ENCODE measurements at places on chromosomes 12 and 14.

DNA sequence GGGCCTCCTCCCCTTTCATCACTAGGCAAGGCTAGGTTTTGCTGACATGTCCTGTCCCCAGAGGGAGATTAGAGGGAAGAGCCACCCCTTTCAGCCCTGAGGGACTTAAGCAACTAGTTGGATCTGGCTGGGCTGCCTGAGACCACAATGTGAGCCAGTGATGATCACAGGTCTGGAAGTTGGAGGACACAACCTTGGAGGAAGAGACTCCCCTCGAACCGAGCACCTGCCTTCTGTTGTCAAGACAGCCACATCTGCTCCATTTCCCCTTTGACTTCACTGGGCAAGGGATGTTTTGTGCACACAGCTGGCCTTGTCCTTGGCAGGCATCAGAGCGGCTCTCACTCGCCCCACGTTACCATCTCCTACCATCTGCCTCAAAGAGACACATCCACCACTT lies 31.4 kb downstream of the MVK start:
- no peak for DNase-seq

DNA sequence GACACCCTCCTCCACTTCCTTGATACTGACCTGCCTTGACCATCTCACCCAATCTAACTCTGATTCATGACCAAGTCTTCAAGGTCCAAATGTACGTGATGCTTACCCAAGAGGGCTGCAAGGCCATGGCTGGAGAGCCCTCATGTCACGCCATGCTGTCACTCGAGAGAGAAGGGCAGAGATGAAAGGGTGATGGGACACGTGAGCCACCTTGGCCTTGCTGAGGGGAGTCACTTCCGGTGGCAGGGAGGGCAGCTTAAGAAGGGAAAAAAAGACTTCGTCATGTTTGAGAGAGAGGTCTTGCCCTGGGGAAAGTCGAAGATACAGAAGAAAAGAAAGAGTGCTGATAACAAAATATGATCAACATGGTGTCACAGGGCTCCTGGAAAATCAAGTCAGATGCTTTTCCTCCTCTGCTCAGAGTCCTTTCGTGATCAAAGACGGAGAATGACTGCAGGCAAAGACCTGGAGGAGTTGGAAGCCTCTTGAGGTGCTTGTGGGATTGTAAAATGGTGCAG lies 3.3 kb upstream of the SCARB1 start:
- no peak for DNase-seq

GRCh38 chr14:95096476-95096875 lies 60.9 kb downstream of the DICER1 start:
- DNase-seq: no peak

GRCh38 chr12:24400533-24400932 lies 451.1 kb upstream of the SOX5 start:
- DNase-seq: no peak

- no peak for DNase-seq
Observed at GRCh38 chr14:96255501-96256366, at the start of gene BDKRB1. Gene BDKRB1, plus strand, starts transcription at chr14:96256210. Its CDS starts 7,473 bp downstream, at chr14:96263683.

DNA sequence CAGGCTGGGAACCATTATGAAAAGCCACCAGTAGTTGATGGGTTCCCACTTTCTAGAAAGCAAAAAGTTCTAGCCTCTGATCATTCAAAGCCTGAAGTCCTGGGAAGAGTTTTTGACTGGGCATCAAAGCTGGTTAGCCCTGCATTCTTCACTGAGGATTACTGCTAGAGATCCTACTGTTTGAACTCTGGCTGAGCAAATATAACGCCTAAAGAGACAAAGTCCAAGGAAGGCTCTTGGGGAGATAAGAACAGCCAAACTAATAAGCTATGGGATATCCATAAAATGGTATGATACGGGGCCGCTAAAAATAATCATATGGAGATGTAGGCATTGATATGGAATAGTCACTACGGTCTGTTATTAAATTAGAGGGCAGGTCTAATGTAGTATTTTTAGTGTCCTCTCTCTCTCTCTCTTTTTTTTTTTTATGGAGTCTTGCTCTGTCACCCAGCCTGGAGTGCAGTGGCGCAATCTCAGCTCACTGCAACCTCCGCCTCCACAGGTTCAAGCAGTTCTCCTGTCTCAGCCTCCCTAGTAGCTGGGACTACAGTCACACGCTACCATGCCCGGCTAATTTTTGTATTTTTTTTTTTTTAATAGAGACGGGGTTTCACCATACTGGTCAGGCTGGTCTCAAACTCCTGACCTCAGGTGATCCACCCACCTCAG lies 35.5 kb downstream of the PLXNC1 start:
- no peak for DNase-seq

DNA sequence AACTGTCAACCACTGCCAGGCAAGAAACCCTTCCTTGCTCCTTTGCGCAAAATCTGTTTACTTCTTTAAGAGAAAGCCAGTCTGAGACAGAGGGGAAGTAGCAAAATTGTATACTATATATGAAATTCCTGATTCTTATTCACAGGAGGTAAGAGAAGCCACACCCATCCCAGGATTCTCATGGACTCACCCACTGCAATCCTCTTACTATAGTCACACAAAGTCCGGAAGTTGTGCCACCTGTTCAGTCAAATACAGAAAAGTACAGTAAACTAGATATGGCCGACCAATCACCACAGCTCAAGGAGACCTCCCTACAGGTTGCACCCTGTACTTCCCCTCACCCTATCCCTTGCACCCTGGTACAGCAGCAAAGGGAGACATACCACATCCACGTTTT lies 2.9 kb downstream of the PRMT5 start:
- no peak for DNase-seq

GRCh38 chr14:54785136-54785777 lies 117.4 kb downstream of the GCH1 start:
- DNase-seq: no peak

DNA sequence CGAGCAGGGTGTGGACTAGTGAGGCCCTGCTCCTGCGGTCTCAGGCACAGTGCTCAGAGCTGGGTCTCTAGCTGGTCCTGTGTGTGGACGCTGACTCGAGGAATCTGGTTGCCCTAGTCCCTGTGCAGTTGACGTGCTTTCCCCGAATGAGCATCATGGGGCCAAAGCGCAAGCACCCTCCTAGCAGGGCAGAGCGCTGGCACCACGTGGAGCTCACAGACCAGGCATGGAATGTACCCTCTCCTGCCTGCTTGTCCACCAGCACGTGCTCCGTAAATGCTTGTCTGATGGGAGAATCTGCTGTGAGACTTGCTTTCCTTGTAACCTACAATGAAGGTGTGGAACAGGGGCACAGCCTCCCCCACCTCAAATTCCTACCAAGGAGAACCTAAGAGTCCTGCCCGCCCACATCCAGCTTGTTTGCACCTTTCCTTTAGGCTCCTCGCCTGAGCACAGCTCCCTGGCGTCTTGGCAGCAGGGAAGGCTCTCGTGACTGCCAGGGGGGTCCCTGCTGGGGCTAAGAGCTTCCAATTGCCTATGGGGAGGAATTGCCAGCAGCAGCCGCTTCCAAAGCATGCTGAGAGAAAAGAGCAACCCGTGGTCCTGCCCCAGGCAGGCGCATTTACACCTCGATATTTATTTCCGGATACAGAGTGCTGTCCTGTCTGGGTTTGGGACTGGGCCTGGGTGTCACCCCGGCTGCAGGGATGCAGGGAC lies 125.0 kb downstream of the PIWIL1 start:
- no peak for DNase-seq

DNA sequence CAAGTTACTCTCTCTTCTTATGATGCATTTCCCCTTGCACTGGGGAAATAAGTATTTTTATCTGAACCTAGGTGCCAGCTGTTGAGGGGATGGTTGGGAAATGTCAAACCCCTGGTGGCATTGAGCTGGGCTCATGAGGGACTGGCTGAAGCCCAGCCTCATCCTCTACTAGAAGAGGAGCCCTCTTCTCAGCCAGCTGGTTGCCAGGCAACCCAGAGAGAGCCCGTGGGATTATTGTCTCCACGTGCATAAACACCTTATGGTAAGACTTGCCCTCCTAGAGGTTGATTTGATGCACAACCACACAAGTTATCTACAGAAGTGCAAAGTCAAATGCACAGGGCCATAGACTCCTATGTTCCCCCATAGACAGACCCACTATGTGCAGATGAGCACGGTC lies 89.8 kb downstream of the WSCD2 start:
- DNase-seq: no peak

GRCh38 chr12:41217727-41218126 lies 29.6 kb downstream of the PDZRN4 start:
- no peak for DNase-seq

GRCh38 chr12:52846356-52846970 lies 2.3 kb downstream of the KRT78 start:
- no peak for DNase-seq

- DNase-seq: no peak
Observed at GRCh38 chr12:23927907-23928306, 21.6 kb downstream of the SOX5 start.

DNA sequence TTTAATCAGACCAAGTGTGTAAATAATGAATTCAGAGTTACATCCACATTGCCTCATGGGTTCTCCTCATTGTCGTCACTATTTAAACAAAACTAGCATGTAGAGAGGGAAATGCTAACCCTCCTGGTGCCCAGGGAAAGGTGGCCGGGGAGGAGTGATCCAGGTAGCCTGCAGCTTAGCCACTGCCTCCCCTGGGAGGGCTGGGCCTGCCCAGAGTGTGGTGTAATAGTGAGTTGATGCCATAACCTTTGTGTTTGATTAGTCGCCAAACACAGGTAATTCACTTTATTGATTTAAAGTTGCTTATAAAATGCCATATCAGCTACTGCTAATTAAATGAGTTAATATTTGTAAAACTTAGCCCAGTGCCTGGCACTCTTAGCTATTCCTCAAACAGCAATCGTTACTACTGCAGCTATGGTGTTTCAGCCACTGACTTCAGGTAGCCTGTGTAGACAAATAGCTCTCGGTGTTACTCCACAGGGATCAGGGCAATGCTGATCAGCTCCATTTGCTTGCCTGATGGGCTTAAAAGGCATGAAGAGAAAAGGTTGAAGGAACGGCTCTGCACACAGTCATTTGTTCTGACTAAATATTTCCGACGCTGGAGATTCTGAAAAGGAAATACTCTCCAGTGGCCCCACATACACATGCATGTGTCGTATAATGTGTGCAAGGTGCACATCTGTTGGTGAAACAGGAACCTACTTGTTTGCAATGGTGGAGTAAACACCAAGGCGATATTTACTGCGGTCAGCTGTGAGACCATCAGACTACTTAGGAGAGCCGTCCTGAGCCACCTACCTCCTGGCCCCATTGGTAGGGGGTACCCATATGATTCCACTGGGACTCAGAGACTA lies 45.7 kb upstream of the PRMT8 start:
- no peak for DNase-seq

GRCh38 chr12:100860611-100861010 lies 66.0 kb downstream of the ANO4 start:
- no peak for DNase-seq
